CD4-positive, alpha-beta T cell treated with Interferon alpha-2 for 1 hour (primary cell): ENCODE measurements at places on chromosomes 16 and 17.

DNA sequence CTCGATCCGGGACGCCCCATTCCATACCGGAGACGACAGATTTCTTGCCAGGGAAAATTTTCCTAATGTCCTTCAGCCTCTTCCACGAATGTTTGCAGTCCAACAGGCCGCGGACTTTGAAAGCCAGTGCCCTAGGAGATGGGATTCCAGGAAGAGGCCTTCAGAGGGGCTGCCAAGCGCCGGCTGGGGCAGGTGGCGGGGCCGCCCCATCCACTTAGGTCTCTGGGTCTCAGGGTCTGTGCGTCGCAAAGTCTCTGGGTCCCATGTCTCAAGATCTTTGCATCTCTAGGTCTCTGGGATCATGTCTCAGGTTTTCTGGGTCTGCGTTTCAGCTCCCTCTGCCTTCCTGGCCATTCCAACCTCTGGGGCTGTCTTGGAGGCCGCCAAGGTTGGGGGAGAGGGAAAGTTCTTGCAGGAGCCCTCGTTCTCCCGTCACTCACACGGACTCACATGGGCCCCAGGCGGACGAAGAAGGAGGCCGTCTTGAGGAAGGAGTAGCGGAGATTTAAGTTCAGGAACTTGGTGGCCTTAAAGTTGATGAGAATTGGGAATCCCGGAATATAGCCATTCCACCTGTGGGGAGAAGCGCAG is 7.2 kb downstream of the ALOX12B start:
- DNase-seq = no peak

GRCh38 chr16:88347656-88348376 is 34.9 kb upstream of the ZNF469 start:
- DNase-seq = peak; percentile 1

DNA sequence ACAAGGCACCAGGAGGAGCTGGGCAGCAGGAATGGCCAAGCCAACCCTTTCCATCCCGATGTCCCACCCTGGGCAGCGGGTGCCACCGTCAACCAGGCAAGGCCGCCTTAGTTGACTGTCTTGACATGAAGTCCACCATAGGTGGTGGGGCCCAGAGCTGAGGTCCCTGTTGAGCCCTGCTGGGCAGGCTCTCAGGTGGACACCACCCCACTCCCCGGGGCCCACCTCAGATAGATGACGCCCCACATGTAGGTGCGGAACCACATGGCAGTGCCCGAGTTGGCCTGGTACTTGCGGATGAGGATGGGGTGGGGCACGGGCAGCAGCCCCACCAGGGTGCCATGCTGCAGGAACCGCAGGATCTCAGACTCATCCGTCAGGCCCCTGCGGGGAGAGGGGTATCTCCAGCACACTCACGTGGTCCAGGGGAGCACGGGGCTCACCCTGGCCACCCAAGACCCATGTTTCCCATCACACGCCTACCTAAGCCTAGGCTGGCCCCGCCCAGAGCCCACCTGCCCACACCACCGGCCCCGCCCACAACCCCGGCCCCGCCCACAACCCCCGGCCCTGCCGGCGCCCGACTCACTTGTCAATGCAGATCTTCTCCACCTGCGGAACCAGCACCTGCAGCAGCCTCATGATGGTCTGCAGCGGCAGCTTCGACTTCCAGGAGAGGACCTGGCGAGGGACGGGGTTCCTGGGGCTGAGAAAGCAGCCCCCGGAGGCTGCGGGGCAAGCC is 16.2 kb downstream of the OTOP3 start:
- no peak for DNase-seq

DNA sequence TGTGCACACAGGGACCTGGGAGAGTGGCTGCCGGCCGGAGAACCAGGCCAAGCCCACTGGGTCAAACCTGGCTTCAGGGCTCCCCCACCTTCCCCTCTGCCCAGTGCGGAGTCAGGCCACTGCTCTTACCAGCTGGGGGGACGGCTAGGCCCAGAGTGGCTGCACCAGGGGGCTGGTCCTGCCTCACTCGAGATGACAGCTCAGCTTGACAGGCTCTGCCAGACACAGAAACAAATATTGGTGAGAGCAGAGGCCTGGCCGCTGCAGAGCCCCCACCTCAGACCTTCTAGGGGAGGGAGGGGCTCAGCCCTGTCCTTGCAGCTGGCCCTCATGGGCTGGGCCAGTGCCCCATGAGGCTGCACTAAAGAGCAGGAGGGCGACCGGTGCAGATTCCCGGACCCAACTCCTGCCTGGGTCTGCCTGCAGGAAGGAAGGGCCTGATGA is 4.5 kb downstream of the NUDT16L1 start:
- no peak for DNase-seq

DNA sequence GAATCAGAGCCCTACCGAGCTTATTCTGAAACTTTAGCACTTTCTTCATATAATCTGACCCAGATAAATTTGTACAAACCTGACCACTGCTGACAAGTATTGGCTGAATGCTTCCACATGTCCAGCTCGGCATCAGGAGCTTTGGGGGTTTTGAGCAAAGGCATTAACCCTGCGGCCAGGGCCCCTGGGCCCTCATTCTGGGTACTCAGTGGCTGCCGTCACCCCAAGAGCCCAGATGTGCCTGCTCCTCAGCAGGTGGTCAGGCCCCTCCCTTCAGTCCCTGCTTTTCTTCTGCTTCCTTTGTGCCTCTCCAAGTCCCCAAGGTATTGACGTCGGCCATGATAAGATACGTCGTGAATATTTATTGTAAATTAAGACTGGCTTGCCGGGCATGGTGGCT is 47.3 kb upstream of the CHMP6 start:
- no peak for DNase-seq

- no peak for DNase-seq
These were observed 314.0 kb downstream of the SLC39A11 start for GRCh38 chr17:72778169-72779151.

DNA sequence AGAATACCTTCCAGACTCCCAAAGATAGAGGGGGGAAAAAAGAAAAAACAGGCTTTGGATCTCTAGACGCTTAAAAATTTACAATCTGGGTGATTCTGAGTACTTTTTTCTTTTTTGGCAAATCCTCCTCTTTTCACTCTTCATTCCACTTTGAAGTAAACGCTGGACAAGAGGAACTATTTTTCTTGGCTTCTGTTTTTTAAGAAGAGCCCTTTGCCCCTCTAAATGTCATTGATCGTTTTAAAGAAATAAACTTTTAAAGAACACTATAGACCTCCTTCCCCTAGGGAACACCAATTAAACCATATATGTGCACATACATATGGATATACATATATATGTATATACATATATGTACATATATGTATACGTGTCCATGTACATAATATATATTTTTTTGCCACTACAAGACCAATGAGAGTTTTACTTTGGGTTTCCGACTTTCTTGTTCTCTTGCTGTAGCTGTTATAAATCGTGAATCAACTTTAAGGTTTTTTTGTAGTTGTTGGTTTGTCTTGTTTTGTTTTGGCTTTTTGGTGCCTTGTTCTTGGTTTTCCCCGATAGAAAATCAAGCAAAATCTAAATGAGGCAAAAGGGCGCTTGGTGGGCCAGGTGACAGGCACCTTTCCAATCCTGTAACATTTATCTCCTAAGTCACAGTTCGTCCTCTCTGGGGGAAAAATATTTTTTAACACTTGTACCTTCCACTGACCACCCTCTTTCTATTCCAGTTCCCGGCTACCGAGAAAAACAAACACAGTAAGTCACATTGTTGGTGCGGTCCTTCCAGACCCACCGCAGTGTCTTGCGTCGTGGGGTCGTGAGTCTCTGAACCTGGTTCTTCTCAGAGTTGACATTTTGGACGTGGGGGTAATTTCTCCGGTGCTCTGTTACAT is 4.4 kb downstream of the FOXF1 start:
- DNase-seq = no peak

GRCh38 chr17:63191610-63192009 is 225.6 kb downstream of the TANC2 start:
- DNase-seq = no peak

- DNase-seq = no peak
These were observed 79.6 kb downstream of the GAS7 start for GRCh38 chr17:10118788-10119130.
